ENCODE measurements at places on chromosomes 1 and 21.

DNA sequence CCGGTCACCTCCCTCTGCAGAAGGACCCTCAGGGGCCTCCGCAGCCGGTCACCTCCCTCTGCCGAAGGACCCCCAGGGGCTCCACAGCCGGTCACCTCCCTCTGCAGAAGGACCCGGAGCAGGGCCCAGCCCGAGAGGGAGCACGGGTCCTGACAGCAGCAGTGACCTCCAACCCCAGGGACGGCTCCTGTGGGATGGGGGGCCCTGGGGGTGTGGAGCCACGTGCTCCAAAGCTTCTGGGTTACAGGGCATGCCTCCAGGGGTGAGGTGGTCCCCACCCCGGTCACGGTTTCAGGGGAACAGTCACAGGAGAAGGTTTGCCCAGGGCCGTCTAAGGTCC lies 40.3 kb downstream of the SLC19A1 start:
- DNase-seq = no peak

DNA sequence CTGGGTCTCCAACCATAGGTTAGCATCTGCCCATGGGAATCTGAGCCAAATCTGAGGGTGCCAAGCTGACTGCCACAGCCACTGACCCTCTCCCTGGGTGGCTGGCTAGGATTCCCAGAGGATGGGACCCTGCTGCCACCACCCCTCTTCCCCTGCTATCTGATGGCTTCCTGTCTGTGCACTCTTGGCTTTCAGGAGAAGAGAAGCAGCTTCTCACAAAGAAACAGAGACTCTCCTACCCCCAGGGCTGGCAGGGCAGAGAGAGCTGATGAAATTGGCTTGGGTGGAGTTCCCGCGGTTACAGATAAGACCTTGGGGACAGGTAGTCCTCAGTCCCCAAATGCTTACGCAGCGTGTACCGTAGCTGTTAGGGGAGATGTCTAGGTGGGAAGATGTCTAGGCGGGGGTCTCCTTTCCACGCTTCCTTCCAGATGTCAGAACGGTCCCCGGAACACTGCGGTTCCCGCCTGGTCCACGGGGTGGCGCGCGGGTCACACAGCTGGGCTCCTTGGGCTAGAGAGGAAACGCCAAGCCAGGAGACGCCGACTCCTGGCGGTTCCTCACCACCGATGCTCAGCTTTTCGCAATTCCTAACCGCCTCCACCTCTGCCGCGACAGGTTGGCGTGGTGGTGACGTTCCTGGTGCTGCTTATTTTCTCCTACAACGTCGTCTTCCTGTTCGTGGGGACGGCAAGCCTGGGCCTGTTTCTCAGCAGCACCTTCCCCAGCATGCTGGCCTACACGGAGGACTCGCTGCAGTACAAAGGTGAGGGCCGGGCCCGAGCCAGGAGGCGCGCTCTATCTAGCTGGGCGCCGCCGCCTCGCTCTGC lies 40.1 kb downstream of the ELK4 start:
- DNase-seq = peak; percentile 51

DNA sequence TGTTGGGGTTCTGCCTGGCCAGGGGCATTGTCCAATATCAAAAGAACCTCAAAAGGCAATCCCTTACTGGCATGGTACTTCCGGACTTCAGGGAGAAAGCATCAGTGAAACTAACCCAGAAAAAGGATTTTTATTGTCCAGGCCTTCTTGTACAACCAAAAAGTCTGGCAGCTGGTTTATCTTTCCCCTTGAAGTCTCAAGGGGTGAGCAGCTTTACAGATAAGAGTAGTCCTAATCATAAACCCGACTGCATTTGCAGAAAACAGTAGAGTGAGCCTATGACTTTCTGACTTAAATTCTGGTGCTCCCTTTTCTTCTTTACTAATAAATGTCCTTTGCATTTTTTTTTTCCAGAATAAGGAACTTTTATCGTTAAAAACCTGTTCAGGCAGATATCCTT lies 104.0 kb upstream of the CHRM3 start:
- DNase-seq = no peak

DNA sequence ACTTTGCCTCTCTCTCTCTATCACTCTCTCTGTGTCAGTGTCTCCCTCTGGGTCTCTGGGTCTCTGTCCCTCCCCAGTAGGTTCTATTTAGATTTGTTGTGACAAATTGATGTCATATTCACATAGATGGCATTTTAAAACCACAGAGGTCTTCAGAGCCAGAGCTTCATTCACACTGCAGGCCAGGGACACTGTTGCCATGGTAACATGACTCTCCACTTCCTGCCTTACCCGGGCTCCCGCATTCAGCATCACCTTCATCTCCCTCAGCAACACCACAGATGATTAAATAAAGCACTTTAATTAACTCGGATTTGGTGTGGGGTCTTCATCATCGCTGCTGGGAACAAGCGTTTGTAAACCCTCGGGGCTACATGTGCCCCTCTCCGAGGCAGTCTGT lies 132.6 kb downstream of the ETS2 start:
- DNase-seq = no peak

- DNase-seq = no peak
Measured at GRCh38 chr1:19289244-19289643, 674 bp upstream of the AKR7A3 start.
